Immature natural killer cell (primary cell): ENCODE measurements at places on chromosomes 6 and 20. TPM values are rescaled to one million over a fixed set of nuclear protein-coding genes. Genes with fewer than 3 reads are reported as not detected.

Gene CGAS
- polyA plus RNA-seq = 11.7 TPM

Gene RIN2
- not detected for polyA plus RNA-seq

Gene GNL1
- polyA plus RNA-seq = 35.0 TPM

DNA sequence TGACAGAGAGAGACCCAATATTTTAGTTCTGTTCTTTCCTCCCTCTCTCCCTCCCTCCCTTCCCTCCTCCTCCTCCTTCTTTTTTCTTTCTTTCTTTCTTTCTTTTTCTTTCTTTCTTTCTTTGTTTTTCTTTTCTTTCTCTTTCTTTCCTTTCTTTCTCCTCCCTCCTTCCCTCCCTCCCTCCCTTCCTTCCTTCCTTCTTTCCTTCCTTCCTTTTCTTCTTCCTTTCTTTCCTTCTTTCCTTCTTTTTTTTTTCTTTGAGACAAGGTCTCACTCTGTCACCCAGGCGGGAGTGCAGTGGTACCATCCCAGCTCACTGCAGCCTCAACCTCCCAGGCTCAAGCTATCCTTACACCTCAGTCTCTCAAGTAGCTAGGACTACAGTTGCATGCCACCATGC, 28.4 kb downstream of the ARHGAP40 start:
- no peak for DNase-seq

DNA sequence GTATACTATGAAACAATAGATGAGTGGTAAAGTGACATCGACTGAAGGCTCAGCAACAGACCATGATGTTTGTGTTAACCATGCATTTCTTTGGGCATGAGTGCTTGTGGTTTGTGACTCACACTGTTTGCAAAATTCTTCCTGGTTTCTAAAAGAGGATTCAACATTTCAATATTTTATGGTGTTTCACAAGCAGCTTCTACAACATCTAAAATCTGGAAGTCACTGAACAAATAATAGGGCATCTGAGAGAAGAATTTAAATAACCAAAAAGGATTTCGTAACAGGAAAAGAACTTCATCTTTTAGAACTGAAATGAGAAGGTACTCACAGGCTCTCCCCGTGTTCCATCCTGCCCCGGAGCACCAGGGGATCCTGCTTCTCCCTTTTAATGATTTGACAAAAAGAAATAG, 146.2 kb downstream of the COL21A1 start:
- DNase-seq = no peak

DNA sequence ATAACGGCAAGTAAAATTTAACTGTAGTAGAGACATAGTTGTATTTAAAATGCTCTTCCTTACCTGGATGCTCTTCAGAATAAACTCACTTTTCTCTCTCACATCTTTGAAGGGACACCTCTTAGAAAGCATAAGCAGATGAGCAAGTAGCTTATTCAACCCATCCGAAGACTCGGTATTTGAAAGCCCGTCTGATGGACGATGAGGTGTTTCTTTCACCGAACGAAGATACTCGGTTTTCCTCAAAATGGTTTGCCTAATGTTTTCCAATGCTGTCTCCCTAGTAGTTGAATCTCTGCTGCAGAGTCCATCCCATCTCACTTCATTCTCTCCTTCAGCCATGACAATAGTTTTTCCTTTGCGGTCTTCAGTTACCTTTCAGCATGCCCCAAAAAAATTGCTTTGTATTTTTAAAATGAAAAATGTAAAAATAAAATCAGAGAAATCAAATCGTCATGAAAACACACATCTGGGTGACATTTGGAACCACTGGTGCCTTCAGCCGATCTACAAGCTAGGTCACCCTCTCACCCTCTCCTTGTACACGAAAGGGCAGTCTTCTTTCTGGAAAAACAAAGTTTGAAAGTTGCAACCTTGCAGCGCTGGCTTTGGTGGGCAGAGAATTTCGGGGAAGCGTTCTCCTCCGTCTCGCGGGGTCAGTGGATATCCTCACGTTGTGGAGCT, 772 bp downstream of the SESN1 start:
- peak; percentile 4 for DNase-seq
